ENCODE measurements at places on chromosomes 4 and X. TPM values are rescaled to one million over a fixed set of nuclear protein-coding genes. Genes with fewer than 3 reads are reported as not detected.

- ATAC-seq, result no peak
Measured at GRCh38 chr4:105014635-105015034, 132.0 kb upstream of the TET2 start.

- no peak for ATAC-seq
Measured at GRCh38 chr4:39497909-39498726, 29.1 kb downstream of the UGDH start.

GRCh38 chrX:153516073-153516472 is 1.4 kb upstream of the ATP2B3 start:
- ATAC-seq, result no peak

The CYP2U1 gene
- 26.6 TPM for total RNA-seq

DNA sequence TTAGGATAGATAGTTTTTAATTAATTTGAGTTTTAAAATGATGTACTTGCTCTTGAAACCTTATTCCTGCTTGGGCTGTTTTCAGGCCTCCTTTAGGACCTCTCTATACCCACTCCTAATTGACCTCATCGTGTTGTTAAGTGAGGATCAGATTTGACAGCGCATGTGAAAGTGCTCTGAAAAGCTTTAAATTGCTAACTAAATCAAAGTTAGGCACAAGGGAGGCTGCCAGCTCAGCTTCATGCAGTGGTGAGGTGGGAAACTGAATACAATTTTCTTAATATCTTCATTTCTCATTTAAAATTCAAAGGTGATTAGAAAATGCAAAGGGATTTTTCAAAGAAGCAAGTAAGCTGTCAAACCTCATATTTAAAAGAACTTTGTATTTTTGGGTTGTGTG is 20.0 kb downstream of the FHDC1 start:
- ATAC-seq, result no peak

- no peak for ATAC-seq
Measured at GRCh38 chr4:39855909-39856512, 121.7 kb downstream of the PDS5A start.

DNA sequence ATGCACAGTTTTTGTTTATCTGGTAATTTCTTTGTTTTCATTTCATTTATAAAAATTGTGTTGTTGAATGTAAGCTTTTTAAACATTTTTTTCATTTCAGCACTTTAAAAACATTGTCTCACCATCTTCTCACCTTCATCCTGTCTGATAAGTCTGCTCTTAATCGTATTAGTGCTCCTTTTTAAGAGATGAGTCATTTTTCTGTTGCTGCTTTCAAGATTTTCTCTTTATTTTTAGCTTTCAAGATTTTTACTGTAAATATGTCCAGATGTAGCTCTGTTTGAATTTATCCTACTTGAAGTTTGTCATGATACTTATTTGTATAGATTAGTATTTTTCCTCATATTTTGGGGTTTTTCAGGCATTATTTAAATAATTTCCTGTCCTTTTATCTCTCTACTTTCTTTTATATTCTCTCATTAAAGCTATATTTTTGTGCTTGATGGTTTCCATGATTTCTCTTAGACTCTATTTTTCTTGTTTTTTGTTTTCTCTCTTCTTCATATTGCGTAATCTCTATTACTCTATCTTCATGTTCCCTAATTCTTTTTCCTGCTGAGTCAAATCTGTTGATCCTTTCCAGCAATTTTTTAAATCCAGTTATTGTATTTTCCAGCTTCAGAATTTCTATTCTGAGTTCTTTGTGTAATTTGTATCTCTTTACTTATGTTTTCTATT is 1400.4 kb upstream of the PCDH7 start:
- ATAC-seq, result no peak

- peak; percentile 67 for ATAC-seq
Measured at GRCh38 chrX:118847676-118848075, 24.1 kb downstream of the ZCCHC12 start.

- no peak for ATAC-seq
Measured at GRCh38 chr4:81040012-81040659, 9.6 kb downstream of the BMP3 start.

The IGFBP7 gene
- 784 TPM for total RNA-seq

DNA sequence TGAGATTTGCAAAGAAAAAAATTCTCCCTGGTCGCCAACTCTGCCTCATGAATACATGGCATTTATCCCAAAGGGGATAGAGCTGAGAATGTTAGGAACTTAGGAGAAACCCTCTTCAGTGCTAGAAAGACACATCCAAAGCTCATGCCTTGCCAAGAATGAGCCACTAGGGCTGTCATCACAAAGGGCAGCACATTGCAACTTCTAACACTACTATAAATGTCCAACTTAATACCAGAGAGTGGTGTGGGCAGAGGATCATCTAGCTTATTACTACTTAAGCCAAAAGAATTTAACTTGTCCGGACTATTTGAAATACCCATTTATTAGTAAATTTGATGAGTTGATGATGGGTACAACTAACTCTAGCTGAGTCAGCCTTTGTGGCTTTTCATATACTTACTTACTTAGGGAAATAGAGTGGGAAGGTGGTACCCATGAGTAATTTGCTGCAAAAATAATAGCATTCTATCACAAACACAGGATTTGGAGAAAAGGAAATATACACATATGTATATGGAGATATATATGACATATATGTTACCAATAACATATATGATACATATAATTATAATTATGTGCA is 66.3 kb upstream of the GAB1 start:
- ATAC-seq, result peak; percentile 81

GRCh38 chr4:108024878-108025165 is 35.1 kb downstream of the HADH start:
- ATAC-seq, result no peak

- ATAC-seq, result peak; percentile 62
Measured at GRCh38 chrX:10156199-10157031, at the start of gene CLCN4. CLCN4 (plus strand) TSS chrX:10156975; CDS start chrX:10185033, 28,058 bp downstream.

DNA sequence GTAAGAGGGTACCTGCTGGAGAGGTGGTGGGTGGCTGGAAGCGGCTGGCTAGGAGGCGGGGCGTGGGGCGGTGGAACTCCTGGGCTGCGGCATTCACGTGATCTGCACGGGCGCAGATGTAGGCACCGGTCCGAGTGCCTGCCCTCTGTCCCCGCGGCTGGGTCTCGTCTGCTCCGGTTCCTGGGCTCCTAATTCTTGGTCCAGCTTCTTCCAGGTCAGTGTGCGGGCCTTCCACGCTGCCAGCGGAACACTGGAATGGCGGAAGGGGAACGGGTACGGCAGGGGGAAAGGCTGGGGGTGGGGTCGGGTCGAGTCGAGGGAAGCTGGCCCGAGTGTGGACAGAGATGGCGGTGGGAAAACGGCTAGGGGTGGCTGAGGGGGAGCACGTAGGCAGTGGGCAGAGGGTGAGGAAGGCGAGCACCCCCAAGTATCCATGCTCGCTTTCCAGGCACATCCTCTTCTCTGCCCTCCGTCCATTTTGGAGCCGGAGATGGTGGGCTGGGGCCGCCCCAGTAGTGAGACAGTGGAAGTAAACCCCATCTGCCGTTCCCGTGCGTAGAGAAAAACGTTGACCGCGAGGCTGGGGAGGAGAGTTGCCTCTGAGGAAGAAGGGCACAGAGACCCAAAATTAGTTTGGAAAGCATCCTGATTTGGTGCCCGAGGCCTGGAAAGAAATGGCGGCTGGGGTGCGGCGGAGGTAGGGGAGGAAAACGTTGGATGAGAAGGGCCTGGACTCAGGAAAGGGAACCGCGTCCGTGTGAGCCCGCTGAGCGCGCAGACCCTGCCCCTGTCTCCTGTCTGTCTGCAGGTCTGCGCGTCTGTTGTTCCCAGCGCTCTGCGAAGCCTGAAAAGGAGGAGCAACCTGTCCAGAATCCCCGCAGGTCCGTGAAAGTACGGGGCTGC is at the start of gene TCEAL4:
Gene TCEAL4, plus strand, starts transcription at position 105 of the 903 bp plus-strand sequence. CDS start 1,161 bp downstream, outside the sequence.
- peak; percentile 88 for ATAC-seq

The CTAG2 gene
- not detected for total RNA-seq

GRCh38 chrX:72716766-72717165 is 2.7 kb upstream of the PHKA1 start:
- ATAC-seq, result no peak

DNA sequence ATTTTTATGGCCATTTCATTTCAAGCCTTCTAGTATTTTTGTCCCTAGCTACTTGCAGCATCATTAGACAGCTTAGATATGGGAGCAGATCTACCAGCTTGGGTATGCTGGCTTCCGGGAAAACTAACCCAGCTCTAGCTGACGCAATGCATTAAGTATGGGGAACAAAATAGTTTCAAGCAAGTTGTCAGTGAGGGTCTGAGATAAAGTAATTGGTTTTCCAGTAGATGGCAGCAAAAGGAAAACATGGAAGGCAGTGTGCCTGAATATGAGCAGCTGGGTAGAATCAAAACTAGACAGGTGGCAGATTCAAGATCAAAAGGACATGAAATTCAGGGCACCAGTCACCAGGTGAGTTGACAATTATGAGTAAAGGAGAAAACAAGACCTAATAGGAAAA is 340.9 kb upstream of the CTSO start:
- ATAC-seq, result no peak

GRCh38 chrX:149472625-149473024 is 32.5 kb downstream of the IDS start:
- ATAC-seq, result no peak

- no peak for ATAC-seq
Measured at GRCh38 chr4:69122476-69122875, 26.2 kb downstream of the UGT2B7 start.

Measured in gastroesophageal sphincter (tissue), 4 donors.